Stimulated activated CD8-positive, alpha-beta memory T cell treated with anti-CD3 and anti-CD28 coated beads, Interleukin-7, amount 100 ng/mL, for 1 hour (primary cell): ENCODE measurements at places on chromosomes 6 and 20.

- no peak for DNase-seq
Observed at GRCh38 chr6:98136333-98136732, 698.0 kb upstream of the POU3F2 start.

GRCh38 chr6:153096031-153096430 lies 35.1 kb downstream of the RGS17 start:
- DNase-seq = no peak

DNA sequence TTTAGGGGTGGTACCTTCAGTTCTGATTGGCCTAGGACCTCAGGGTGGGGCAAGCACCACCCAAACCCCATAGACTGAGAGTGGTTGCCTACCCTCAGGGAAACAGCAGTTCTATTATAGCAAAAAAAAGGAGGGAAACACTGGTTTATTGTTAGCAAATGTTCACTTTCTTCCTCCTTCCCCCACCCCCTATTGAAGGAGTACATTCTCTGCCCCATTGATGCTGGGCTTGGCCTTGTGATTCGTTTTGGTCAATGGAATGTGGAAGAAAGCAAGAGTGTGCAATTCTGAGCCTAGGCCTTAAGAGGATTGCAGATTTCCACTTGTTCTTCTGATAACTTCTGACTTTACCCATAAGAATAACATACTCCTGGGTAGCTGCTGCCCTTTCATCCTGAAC lies 255.8 kb downstream of the NFATC2 start:
- no peak for DNase-seq

DNA sequence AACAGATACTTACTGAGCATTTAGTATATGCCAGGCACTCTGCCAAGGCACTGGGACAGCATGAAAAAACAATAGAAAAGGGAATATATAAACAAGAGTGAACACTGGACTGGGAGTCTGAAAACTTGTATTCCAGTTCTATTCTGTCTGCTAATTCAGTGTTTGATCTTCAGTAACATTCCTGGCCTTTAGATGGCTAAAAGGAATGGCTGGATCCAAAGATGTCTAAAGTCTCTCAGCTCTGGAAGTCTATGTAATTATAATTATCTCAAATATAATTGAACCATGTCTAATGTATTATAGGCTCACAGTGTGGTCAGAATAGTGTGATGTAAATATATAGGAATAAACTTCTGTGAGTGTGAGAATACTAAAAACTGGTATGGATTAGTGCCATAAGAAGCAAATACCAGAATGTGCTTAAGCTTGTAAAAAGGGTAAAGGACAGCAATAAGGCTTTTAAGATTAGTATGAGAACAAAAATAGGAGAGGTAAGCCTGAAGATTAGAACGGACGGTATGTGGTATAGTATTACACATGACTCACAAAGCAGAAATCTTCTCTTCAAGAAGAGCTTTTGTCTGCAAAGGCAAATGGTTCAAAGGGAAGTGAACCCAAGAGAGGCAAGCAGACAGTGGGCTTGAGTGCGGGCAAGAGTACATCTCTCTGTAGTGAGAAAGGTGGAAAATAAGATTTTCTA lies 68.5 kb downstream of the TMEM200A start:
- no peak for DNase-seq

GRCh38 chr6:35054106-35054742 lies 86.9 kb downstream of the TCP11 start:
- DNase-seq = no peak

DNA sequence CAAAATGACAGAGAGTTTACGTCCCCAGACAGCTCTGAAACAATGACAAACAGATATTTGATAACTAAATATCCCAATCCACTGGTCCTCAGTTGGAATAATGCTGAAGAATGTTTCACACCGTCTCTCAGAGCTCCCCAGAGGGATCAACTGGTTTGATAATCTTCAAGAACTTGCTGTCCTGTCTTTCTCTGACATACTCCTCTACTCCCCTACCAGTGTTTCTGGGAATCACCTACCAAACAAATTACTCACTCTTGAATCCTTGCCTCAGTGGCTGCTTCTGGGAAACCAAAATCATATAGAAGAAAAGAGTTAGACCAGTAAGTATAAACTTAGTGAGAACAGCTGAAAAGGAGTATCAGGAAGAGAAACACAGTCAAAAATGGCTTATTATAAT lies 469.7 kb upstream of the JAG1 start:
- DNase-seq = no peak

DNA sequence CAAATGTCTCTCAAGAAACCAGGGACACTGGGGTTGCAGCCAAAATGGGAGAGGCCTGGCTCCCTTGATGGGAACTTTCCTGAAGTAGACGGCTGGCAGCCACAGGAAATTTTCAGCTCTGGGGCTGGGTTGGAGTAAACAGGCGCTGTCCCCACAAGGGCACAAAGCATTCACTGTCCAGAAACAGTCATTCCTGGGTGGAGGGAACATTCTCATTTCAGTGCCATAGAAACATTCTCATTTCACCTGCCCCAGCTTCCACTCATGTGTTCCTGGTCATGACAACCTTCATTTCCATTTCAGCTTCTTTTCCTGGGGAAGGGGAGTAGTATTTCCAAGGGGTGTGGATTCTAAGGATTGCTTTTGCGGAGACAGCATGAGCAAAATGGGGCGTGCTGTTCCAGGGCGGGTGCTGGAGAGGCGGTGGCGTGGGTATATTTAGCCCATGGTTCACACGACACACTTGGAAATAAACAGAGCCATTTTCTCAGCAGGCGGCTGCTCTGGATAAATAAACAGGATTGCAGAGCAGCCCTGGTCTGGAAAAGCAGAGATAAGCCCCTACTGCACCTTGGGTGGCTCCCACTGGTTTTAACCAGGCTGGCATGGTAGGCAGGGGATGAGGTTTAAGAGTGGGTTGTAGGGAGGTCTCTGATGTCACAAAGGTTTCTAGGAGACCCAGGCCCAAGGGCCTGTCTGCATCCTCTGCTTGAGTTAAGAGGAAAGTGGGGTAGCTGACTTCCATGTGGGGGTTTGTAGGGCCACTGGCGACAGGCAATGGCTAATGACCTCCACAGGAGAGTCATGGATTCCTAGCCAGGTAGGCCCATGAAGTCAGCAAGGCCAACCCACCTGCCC lies 32.9 kb downstream of the COX4I2 start:
- DNase-seq = no peak

DNA sequence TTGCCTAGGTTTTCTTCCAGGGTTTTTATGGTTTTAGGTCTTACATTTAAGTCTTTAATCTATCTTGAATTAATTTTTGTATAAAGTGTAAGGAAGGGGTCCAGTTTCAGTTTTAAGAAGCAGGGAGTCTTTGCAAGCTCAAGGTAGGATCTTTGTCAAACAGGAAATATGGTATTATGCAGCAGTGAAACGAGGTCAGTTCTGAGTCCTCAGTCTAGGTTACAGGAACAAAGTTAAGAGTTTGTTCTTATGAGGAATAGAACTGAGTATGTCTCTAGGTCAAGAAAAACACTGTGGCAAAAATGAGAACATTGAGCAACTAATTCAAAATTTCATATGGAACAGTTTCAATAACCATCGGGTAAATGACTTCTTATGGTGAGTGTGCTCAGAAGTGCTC lies 63.6 kb downstream of the GCLC start:
- no peak for DNase-seq

DNA sequence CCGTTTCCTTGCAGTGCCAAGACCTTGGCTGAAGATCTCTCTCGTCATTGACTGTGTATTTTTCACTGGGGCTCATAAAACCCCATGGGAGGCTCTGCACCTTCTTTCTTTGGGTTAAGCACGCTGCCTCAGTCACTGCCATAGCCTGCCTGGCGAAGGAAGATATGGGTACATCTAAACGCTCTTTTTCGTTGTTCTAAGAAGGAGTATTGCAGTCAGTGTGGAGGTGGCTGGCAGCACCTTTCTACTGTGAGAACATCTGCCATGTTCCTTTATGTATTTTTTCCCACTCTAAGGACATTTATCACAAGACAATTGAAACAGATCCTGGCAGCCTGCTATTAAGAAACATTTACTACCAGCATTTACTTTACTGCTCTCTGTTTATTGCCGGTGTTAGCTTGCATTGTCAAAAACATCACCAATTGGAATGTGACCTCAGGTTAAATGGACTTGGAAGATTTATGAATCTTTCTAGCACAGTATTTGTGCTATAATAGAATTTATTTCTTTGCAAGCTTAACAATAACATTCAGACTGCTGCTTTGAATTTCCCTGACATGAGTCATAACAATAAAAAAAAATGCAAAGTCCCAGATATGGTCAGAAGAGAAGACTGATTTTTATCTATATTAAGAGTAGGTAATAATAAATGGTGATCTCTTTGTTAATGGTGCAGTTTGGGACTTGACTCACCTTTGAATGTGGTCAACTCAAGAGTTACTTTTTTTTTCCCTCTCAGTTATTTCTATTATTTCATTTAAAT lies 62.2 kb upstream of the CLDN20 start:
- no peak for DNase-seq

DNA sequence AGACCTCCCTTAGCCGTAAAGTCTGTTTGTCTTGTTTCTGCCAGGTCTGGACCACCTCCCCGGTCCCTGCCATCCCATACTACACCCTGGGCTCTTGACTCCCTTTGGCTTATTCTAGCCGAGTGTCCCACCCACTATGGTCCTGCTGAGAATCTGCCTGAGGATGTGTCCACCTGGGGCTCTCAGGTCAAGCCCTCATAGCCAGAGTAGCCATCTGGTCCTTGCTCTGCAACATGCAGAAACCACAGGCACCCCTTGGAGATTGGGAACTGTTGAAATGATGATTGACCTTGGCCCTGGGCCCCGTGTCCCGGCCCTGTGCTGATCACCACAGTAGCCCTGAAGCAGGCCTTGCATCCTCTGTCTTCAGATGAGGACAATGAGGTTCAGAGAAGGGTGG lies 44.0 kb downstream of the VSTM2L start:
- DNase-seq = no peak

DNA sequence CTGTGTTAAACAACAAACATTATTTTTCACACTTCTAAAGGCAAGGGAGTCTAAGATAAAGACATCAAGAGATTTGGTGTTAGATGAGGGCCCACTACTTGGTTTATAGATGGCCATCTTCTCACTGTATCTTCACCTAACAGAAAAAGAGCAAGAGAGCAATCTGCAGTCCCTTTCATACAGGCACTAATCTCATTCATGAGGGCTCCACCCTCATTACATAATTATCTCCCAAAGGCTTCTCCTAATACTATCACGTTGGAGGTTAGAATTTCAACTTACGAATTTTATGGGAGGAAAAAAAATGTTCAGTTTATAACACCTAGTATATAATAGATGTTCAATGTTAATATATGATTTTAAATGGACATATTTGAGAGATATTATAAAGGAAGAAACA lies 45.6 kb downstream of the HDAC2 start:
- no peak for DNase-seq

DNA sequence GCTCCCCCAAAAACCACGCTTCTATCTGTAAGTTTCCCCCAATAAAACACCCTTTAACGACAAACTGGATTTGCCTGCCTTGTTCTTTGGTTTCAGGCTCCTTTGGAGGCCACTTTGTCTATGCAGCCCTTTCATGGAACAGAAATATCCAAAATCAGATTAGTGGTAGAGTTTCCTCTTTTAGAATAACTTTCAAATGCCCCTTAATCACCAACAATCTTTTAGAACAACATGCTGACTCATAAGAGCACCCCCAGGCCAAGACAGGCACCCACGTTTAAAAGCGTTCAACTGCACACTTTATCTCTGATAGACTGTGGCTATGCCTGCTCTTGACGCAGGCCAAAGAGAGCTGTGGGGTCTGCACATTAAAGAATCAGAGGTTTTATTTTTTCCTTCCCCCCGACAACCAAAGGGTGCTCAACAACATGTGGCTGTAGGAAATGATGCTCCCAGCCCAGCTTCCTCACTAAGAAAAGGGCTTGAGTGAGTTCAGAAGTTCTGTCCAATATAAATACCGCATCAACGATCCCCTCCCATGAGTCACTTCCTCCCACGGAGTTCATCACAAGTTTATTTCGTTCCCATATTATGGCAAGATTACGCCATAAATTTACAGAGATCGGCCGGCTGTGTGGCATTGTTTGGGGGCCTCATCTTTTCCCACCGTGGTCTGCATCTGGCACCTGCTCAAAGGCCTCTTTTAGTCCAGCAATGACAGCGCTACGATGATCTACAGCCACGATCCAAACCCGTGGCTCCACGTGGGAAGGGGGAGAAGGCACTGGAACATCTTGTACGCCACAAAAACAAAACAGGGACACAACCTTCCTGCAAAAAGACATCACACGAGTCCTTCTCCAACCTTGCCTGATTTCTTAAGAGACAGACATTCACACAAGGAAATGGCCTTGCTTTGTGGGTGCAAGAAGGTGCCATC lies 88.8 kb upstream of the NFATC2 start:
- no peak for DNase-seq

- DNase-seq = no peak
Observed at GRCh38 chr6:26195924-26196845, 109.0 kb downstream of the HFE start.

GRCh38 chr6:42819803-42820511 lies 38.1 kb downstream of the BICRAL start:
- no peak for DNase-seq

- DNase-seq = no peak
Observed at GRCh38 chr6:17258749-17259148, 22.4 kb upstream of the RBM24 start.

- DNase-seq = no peak
Observed at GRCh38 chr6:112881828-112882780, 535.0 kb downstream of the RFPL4B start.

DNA sequence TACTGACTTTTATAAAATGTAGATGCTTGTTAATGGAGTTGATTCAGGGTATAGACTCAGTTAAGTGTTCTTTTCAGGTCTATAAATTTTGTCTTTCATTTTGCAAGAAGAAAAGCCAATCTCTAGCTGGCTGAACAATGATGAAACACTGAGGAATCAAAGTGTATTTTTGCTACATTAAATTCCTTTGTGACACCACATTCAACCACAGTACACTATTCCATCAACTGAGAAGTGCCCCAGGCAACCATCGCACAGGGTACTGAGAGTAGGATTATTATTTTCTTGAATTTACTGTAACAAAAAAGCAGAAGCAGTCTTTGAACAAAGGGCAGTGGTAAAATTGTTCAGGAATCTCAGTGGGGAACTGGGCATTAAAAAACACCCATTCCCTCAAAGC lies 83.6 kb downstream of the PREP start:
- DNase-seq = no peak

DNA sequence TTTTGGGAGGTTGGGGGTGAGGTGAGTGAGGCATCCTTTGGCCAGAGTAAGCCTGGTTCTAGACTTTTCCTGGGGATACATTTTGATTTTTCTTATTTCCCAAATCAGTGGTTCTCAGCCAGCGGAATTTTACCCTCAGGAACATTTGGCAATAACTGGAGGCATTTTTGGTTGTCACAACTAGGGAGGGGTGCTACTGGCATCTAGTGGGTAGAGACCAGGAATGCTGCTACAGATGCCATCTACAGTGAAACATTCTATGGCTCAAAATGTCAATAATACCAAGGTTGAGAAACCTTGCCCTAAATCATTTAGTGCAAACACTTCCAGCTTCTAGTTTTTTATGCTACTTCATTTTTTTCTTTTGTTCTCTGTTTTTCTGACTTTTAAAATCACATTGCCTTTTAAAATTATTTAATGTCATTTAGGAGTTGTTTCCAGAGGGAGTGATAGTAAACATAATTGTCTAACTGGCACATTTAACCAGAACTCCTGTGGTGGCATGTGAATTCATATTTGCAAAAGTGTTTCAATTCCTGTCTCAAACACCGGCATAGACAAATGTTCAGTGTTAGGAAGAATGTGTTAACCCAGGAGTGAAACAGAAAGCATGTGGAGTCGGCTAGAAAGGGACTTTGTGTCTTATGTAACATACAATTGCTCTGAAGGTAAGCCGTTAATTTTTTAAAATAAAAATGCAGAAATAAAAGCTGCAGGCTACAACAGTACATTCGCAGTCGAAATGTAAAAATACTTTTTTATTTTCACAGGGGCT lies 59.0 kb downstream of the QRSL1 start:
- DNase-seq = no peak
